ENCODE measurements at places on chromosomes 1 and 21.

DNA sequence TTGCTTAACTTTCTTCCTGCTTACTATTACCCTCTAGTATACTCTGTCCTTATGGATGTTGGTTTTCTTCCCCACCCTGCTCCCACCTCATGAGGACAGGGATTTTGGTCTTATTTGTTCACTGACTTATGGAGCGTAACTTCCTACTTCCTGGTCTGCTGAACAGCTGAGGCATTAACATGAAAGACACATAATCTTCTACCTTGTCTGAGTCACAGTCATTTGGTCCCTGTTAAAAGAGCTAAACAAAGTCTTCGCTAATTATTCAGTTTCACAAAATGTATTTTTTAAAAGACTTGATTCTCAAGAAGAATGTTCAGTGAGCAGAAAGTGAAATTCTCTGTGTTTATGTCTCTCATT is 18.5 kb downstream of the RNASEL start:
- peak; percentile 13 for DNase-seq

DNA sequence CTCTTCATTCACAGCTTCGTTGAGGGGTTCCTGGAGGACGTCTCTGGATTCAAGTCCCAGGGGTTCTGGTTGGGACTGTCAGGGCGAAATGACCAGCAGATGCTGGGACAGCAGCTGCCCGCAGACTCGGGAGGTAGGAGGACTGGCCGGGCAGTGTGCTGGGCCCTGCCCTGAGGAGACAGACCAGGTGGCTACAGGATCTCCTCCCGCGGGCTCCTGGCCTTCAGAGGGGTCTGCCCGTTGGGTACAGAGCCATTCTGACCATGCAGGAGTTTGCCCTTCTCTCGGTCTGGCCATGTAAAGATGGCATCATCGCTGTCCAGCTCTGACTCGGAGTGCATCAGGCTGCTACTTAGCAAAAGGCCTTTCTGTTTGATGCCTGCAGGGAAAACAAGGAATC is 122.5 kb downstream of the KIAA0319L start:
- DNase-seq, result no peak

DNA sequence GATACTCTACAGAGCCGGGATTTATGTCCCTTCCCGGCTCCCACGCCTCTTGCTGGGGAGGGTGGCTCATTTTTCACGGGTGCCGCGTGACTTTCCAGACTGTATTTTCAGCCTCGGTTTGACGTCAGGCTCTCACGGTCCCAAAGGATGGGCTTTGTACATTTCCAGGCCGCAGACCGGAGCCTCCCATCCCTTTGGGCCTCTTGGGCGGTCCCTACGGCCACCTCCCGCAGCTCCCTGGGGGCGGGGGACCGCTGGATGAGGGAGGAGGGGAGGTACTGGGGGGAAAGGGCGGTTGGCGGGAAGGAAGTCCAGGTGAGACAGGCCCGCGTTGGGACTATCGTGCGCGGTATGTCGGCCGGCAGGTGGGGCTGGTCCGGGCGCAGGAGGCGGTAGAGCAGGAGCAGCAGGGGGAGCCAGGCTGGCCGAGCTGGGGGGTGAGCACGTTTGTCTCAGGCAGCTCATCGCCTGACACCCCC is 17.9 kb downstream of the UBL4B start:
- DNase-seq, result no peak

DNA sequence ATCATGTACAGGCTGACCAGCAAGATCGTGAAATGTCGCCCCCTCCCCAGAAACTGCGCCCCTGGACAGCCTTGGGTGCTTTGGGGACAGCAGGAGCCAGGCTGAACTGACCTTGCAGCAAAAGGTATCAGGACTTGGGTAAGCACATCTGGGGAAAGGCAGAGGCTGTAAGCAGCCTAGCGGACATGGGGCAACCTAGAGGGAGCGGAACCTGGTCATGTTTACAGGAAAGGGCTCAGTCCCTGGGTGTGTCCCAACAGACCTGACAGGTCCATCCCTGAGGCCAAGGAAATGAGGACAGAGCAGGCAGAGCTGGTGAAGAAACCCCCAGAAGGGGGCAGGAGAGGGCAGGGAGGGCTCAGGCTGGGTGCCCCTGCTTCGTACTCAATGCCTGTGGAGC is 3.1 kb upstream of the S100A8 start:
- no peak for DNase-seq
